Stimulated activated CD4-positive, alpha-beta T cell treated with anti-CD3 and anti-CD28 coated beads, Interleukin-2, amount 100 ng/mL, for 4 hours (primary cell): ENCODE measurements at places on chromosomes 3 and 15.

GRCh38 chr3:38110314-38111050, 26.4 kb downstream of the ACAA1 start:
- DNase-seq = no peak

DNA sequence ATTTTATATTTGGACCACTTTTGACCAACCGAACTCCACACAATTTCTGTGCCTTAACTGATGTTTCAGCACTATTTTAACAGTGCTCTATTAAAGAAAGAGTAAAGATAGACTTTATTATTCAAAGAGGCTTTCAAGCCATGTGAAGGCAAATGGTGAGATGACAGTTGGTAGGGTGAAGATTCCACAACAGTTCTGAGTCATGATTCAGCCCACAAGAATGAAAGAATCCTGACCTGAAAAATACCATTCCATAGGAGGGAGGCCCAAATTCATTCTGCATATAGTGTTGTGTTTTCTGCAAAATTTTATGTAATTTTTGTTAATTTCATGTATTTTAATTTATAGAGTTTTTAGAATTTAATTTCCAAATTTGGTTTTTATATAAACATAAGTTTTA, 135.6 kb upstream of the STAC start:
- no peak for DNase-seq

DNA sequence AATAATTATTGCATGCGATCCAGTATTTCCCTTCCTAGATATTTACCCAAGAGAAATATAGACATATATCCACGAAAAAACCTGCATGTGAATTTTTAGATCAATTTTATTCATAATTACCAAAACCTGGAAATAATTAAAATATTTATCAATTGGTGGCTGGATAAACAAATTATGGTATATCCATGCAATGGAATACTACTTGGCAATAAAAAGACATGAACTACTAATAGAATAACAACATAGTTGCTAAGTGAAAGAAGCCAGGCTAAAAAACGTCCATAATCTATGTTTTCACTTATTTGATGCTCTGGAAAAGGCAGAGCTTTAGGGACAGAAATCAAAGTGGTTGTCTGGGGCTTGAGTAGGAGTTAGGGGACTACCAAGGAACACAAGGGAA, 20.7 kb downstream of the TEX9 start:
- no peak for DNase-seq

- DNase-seq = no peak
These were observed 18.3 kb downstream of the PTPRG start for GRCh38 chr3:61579685-61580084.

DNA sequence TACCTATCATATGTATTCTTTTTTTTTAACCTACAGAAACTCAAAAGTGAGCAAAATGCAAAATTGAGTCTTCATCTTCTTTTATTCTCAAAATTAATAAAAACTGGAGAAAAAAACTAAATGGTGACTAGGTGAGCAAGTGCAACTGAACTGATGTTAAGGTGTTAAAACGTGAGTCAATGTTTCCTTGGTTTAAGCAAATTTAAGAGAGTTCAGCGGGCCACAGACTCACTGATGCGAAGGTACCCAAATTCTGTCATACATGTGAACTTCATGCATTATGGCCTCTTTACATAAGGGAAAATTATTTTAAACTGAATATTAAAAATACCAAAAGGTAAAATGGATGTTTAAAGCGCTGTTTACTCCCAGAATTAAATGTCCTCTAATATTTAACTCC, 206.6 kb downstream of the FOXP1 start:
- DNase-seq = no peak

GRCh38 chr3:69330891-69331400, 54.9 kb downstream of the FRMD4B start:
- no peak for DNase-seq

GRCh38 chr15:24772266-24772665, 96.7 kb downstream of the NPAP1 start:
- DNase-seq = no peak

- DNase-seq = no peak
These were observed 25.7 kb downstream of the ATOSA start for GRCh38 chr15:52653431-52653964.

- DNase-seq = no peak
These were observed 84.5 kb downstream of the VGLL4 start for GRCh38 chr3:11558918-11559815.

DNA sequence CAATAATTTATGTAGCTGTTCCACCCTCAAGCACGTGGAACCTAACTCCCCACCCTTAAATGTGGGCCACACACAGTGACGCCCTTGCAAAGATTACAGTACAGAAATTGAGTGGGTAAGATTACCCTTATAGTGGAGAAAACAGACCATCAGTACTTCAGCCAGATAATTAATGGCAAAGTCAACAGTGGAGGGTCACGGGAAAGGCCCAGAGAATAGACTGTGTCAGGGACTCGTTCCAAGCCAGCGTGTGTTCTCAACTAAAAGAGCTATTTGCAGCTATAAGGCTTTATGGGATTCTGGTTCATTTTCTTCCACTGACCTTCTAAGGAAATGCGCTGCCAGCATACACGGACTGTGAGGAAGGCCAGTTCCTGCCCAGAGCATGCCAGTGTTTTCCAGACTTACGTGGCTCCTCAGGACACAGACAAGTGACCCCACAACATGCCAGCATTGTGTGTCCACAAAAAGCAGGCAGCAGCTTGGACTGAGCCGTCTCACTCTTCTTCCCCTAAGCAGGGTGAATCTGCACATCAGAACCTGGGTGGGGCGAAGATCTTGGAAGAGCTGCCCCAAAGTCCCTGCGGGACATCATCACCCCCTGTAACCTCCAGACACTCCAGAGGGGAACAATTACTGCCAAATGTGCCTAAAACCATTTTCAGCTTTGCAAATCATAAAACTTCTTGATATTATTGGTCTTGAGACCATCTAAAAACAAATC, 428.5 kb downstream of the OCA2 start:
- DNase-seq = no peak

DNA sequence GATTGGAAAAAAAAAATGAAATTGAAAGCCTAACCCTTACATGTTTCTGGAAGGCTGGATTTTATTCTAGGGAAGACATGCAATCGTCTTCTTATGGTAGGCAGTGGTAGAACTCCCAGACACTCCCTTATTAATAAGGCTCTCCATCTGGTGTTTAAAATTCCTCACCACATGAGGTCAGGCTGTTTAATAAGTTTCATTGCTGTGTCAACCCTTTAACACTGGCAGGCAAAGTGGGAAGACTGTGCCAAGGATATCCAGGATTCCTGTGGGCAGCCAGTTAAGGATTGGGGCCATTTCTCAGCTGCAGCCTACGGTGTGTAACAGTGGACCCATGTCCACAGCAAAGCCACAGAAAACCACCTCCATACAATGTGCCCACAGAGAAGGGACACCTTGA, 225.5 kb upstream of the CHRM5 start:
- DNase-seq = no peak

DNA sequence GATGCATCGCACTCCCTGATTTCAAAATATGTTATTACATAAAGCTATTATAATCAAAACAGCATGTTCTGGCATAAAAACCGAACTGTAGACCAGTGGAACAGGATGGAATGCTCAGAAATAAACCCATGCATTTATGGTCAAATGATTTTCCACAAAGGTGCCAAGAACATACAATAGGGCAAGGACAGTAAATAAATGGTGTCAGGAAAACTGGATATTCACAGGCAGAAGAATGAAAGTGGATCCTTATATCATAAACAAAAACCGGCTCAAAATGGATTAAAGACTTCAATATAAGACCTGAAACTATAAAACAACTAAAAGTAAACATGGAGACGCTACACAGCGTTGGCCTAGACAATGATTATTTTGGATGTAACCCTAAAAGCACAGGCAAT, 22.6 kb downstream of the USP50 start:
- DNase-seq = no peak

DNA sequence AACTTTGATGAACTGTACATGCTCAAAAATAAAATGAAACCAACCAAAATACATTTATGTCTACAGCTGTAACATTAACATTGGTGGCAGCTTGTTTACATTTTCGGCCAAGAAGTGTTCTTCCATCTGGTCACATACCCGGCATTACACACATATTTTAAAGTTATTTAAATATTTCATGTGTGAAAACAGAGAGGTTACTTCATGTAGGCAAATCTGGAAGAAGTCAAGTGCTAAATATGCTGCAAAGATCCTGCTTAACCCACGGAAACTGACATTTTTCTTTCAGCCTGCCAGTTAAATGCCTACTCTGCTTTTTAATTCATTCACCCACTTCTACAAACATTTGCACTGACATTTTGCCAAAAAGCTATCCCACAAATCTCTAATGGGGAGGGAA, 69.7 kb downstream of the MB21D2 start:
- DNase-seq = no peak

DNA sequence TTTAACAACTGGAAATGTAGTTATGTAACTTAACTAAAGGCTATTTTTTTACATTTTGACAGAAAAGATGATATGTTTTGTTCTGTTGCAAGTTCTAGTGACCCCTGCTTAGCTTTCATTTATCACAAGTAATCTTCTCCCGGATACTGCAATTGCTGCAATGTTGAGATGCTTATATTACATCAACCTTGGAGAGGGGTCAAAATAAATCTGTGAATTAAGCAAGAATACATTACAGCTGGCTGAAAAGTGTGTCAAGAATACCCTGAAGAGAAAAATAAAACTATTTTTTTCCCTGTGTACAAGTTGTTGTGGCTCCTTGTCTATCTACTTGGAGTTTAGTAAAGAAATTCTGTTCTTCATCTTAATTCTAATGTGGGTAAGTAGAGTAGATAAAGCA, 232.1 kb upstream of the GOLIM4 start:
- no peak for DNase-seq

DNA sequence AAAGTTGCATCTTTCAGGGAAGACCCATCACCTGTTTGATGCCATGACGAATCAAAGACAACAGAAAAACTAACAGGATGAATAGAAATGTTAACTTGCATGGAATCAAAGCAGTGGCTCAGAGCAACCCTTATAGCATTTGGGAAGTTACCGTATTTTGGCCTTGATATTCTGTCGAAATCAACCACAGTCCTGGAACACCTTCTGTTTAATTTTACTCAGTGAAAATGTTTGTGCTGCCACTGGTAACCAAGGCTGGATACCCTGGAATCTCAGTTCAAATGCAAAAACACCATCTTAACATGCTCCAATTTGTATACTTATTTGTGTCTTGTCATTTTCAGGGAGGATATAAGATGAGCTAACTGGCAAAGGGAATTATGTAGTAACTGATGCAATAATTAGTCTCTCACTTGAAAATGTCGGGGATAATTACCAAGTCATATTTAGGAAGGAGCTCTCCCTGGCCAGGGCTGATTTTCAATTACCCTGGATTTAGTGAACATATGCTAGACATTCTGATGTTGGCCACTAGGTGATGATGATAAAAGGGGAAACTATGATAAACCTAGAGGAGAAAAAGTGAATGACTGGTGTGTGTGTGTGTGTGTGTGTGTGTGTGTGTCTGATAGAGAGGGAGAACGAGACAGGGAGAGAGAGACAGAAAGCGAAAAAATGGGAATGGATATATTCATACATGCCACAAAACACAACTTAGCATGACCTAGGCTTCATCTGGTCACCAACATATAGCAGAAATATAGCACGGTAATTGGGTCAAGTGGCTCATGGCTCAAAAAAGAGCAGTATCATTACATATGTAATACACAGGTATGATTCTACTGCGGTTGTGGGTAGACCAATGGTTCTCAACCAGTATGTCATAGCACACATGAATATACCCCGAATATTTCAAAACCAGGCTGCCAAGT, 19.0 kb upstream of the PRICKLE2 start:
- no peak for DNase-seq

DNA sequence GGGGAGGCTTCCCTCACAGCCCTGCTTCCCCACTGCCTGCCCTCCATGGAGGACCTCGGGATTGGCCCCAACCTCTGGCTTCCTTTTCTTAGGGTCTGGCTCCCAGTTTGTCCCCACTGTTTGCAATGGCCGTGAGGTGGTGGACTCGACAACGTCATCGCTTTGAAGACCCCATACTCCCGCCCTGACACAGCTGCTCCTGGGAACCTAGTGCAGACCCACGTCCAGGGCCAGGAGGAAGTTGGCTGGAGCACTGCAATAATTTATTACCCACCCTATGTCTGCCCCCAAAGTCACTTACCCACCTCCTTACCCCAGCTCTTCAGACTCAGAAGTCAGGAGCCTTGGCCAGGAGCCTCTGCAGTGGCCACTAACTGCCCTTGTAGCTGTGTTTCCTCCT, 11.1 kb downstream of the GRM2 start:
- DNase-seq = no peak

DNA sequence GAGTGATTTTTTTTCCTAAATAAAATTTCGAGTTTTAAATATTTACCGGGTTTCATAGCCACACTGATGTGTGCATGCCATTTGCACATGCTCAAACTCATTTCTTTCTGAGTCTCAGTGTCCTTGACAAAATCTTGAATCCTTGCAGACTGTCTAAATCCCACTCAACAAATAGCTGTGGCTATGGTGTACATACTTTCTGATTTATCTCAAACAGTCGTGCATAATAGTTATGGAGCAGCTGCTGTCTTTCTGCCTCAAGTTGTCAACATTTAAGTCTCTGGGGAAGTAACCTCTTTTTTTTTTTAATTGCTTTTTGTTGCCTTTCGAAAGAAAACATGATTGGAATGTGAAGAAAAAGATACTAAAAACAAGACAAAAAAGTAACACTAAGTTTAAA, 52.8 kb upstream of the UTS2B start:
- DNase-seq = no peak

- DNase-seq = no peak
These were observed 5.8 kb downstream of the SQOR start for GRCh38 chr15:45640616-45641015.

DNA sequence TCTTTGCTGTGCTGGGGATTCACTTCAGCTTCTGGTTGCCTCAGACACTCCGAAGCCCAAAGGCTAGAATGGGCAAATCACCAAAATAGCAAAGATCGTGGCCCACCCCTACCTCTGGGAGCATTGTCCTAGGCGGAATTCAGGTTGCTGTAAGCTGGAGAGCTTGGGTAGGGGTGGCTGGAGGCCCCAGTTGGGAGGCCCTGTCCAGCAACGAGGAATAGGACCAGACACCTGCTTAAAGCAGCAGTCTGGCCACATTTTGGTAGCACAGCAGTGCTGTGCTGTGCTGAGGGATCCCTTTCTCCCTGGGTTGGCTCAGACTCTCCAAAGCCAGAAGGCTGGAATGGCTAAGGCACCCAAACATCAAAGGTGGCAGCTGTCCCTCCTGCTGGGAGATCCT, 99.3 kb downstream of the CLDN1 start:
- no peak for DNase-seq

- DNase-seq = no peak
These were observed 457.9 kb upstream of the ALCAM start for GRCh38 chr3:104908761-104909160.

DNA sequence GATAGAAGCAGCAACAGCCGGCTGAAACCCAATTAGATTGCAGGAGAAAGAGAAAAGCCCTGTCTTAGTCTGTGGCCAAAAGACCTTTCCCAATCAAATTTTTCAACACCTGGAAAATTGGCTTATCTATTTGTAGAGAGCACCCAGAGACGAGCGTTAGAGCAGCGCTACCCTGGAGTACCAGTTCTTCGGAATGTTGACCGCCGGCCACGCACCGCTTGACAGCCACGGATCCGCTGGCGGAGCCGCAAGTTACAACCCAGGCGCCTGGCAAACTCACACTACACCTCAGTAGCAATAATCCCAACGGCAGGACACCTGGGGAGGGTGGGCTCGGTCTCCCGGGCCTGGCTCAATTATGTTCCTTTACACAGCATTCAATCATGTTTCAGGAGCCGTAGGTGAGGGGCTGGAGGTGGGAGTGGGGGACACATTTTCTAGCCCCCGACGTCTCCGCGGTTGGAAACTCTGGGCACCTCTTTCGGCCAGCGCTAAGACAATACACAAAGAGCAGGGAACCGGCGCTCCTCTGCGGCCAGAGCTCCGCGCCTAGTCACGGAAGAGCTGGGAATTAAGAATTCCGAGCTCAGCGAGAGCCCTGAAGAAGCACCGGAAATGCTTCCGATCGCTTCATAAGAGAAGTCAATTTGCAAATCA, 1.2 kb downstream of the MB21D2 start:
- DNase-seq = no peak
